Metanephros (tissue), 2 donors: ENCODE measurements at places on chromosomes 6 and 20. TPM values are rescaled to one million over a fixed set of nuclear protein-coding genes. Genes with fewer than 3 reads are reported as not detected.

RBM24 gene
- 48.2 TPM for total RNA-seq

LATS1 gene
- 26.2 TPM for total RNA-seq

LRRC73 gene
- total RNA-seq: 1.6 TPM

HSPA12B gene
- 25.5 TPM for total RNA-seq

TPX2 gene
- total RNA-seq: 16.1 TPM

ADGRB3 gene
- 8.0 TPM for total RNA-seq

MMUT gene
- total RNA-seq: 27.7 TPM

YIPF3 gene
- 83.7 TPM for total RNA-seq

ENPP1 gene
- 30.9 TPM for total RNA-seq

VSX1 gene
- not detected for total RNA-seq

KCNK16 gene
- total RNA-seq: not detected

CTCFL gene
- total RNA-seq: 0.88 TPM

BHLHE23 gene
- not detected for total RNA-seq

MOCS3 gene
- total RNA-seq: 6.0 TPM

NDRG3 gene
- 22.5 TPM for total RNA-seq

ZBTB12 gene
- 14.4 TPM for total RNA-seq
